ENCODE measurements at places on chromosomes 5 and 9.

GRCh38 chr9:13975611-13976290, 338.2 kb downstream of the NFIB start:
- DNase-seq, result no peak

DNA sequence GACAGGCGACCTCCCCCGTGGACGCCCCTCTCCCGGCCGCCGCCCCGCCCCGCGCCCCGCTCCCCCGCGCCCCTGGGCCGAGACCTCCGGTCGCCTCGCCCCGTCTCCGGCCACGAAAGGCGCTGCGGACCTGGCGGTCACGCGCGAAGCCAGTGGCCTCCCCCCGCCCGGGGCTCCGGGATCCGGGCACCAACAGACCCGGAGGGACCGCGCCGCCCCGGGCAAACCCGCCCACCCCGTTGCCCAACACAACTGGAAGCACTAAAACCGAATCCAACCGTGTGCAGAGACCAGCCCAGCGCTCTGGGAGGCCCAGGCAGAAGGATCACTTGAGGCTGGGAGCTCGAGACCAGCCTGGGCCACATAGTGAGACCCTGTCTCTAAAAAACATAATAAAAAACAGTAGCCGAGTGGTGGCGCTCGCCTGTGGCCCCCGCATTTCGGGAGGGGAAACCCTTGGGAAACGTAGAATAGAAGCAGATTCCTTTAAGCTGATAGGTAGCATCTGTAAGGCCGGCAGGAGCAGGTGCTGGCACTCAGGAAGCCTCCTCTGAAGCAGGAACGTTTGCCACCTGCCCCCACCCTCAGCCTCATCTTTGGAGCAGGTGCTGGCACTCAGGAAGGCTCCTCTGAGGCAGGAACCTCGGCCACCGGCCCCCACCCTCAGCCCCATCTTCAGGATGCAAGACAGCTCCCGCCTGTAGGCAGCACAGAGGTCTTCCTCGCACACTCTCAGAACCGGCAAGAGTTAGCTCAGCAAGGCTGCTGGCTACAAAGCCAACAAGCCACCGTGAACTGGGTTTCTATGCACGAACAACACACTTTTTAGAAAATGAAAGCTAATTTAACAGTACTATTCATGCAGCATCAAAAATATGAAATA, 4.6 kb upstream of the SLC9A3 start:
- peak; percentile 70 for DNase-seq

- DNase-seq, result no peak
Observed at GRCh38 chr9:14307989-14308852, 5.7 kb downstream of the NFIB start.

GRCh38 chr9:14097666-14098415, 216.1 kb downstream of the NFIB start:
- DNase-seq, result no peak

DNA sequence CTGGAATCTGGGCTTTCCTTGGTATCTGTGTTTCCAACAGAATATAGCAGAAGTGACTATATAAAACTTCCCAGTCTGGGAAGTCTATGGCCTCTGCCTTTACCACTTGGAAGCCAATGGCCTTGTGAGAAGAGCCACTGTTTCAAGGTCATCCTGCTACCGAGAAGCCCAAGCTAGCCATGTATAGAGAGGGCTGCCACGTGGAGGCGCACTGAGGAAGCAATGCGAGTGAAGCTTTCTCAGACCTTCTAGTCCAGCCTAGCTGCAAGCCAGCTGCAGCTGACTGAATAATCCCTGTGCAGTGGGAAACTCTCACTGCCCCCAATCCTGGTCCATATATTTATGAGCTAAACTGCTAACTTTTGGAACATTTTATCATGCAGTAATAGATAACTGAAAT, 661.8 kb upstream of the RIOK2 start:
- DNase-seq, result no peak

DNA sequence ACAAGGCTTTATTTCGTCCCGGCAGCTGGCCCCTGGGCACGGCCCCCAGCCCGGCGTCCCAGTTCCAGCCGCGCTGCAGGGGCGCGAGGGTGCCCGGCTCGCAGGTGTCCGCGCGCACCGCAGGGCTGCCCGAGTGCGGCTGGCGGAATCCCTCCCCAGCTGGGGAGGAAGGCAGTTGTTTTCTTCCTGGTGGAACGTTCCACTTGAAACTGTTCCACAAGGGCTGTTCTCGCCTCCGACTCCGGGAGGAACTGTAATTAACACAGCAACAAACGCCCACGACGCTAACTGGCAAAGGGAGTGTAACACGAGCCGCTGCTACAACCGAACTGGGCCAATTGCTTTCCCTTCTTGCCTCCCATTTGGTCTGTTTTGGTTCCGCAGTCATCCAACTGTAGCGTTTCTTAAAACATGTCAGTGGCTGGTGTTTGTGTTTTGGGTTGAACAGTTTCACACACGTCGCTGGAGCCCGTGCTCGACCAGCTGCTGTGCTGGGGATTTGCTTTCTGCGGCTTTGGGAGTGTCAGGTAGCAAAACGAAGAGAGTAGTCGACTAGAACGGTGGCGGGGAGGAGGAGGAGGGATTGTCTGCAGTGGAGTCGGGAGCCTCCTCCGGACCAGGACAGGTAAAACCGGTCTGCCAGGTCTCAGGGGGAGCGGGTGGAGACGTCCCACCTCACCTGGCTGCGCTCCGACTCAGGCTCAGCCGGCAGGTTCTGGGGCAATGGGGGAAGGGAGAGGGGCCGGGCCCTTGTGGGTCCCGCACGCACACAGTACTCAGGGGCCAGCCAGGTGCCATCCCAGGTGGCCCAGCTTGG, 131.6 kb upstream of the NIPBL start:
- DNase-seq, result peak; percentile 94

GRCh38 chr5:75167345-75167744, 69.3 kb downstream of the ANKRD31 start:
- no peak for DNase-seq

GRCh38 chr9:114930056-114930812, at the start of gene TNFSF8:
TSS of gene TNFSF8 (minus strand) at chr9:114930591. CDS start at chr9:114930303, 288 bp downstream.
- DNase-seq, result no peak

GRCh38 chr5:148884339-148885020, 58.1 kb downstream of the ADRB2 start:
- no peak for DNase-seq

GRCh38 chr9:116209414-116210116, 56.0 kb downstream of the PAPPA start:
- DNase-seq, result no peak

GRCh38 chr5:71832812-71833715, 114.0 kb downstream of the CARTPT start:
- no peak for DNase-seq

- DNase-seq, result no peak
Observed at GRCh38 chr9:107246259-107247254, 36.5 kb upstream of the RAD23B start.

GRCh38 chr5:146474065-146474464, 26.9 kb downstream of the TCERG1 start:
- DNase-seq, result no peak

DNA sequence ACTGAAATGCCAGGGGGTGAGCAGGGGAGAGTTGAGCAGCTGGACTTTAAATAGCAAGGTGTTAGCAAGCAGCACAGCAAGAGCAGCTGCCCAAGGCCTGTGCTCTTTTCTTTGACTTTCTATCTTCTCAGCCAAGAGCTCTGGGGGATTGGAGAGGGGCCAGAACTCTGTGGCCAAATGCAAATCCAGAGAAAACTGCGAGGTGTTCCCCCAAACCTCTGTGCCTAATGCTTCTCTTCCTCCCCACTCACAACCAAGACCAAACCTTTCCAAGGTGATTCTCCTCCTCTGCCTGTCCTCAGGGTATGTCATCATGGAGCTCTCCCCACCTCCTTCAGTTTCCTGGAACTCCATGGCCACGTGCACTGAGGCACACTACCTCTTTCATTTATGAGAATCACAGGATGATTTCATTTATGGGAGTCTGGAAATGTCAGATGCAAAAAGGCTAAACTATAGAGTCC, 118.7 kb upstream of the WWC1 start:
- no peak for DNase-seq
